ENCODE measurements at places on chromosomes 7 and 10.

DNA sequence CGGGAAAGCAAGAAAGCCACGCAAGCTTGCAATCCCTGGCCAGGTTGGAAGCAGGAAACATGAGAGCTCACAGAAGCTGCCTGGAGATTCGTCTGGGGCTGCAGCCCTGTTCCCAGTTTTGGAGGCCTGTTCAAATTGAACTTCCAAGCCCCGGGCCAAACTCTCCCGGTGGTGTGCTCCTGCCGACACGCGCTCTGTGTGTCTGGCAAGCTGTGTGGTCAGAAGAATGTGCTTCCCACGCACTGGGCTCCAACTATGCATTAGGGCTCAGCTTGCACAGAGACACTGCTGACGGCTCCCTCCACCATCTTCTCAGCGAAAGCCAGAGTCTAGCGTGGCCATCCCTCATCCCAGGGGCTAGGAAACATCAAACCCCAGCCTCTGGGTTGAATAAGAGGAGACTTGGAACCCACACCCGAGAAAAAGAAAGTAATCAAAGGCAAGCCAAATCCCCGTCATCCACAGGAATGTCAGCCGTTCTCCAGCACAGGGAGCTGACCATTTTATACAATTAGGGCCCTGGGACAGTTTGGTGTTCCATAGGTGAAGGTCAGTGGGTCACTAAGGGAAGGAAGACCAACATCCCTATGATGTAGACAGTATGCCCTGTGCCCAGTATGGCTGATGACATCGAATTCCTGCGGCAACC lies 107.2 kb downstream of the FGFR2 start:
- DNase-seq: no peak

DNA sequence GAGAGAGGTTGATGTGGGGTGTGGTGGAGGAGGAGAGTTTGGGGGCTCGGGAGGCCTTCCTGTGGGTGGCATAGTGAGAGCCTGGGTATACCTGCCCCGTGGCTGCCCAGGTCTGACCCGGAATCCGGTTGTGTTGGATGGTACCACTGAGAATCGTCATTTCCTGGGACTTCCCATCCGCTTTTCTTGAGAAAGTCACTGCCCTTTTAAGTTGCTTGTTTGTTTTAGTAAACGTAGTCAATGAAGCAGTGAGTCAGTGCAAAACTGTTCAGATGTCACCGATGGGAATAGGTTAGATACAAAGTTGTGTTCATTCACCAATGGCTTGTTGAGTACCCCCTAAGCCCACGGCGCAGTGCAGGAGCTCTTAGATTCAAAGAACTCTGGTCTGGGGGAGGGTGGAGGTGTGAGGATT lies 285.8 kb downstream of the CAMK1D start:
- no peak for DNase-seq

DNA sequence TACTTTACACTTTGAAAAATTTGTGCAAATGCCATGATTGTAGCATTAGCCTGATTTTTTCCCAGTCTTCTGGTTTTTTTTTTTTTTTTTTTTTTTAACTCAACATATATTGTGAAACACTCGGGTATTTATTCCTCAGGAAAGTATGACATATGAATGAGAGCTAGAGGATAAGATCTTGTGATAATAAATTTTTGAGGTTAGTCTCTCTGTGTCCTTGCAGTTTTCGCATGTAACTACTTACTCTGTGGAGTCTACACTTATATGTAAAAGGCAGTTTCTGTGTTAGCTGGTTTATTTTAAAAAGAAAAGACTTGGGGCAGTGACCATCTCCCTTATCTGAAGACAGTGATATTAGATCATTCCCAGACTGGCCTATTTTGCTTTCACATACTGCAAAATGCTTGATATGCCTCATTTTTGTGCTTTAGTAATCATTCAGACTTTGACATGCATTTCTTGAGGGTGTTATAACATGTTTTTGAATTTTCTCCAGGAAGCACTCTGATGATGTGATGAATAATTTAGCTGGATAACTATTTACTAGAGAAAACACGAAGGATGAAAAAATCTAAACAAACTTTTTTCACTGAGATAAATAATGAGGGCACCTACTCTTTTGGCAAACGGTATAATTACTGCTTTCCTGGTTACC lies 371.0 kb downstream of the NRG3 start:
- DNase-seq: no peak

DNA sequence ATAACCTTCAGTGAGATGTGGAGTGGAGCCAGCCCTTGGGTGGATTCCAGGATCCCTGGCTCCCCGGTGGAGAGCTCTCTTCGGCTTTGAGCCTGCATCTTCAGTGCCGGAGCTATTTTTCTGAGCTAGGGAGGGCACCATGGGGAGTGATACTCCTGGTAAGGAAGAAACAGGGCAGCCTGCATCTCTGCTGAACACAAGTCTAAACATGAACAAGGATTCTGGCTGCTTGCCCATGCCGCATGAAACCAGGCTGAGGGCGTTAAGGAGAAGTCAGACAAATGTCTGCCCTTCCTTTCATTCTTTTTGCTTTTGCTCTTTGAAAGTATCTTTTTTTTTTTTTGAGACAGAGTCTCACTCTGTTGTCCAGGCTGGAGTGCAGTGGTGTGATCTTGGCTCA lies 60.4 kb downstream of the EVX1 start:
- DNase-seq: no peak

DNA sequence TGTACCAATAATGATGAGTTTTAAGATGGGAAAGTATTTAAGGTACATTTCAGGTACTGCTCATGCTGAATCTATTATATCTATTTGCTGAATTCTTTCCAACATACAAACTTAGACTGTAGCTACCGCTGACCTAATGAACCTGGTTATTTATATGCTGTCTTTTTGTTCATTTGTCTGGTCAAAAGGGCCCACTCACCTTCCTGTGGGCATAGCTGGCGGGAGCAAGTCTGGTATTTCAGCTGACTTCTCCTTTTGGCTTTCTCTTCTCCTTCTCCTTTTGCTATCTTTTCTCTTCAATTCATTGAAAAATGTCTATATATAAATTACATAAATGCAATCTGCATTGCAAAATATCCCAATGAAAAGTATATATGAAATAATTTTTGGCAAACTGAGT lies 9.5 kb downstream of the PLXDC2 start:
- DNase-seq: no peak

- no peak for DNase-seq
Observed at GRCh38 chr10:95567903-95568630, 6.9 kb upstream of the SORBS1 start.

GRCh38 chr10:103793429-103793828 lies 61.9 kb downstream of the SH3PXD2A start:
- DNase-seq: no peak

DNA sequence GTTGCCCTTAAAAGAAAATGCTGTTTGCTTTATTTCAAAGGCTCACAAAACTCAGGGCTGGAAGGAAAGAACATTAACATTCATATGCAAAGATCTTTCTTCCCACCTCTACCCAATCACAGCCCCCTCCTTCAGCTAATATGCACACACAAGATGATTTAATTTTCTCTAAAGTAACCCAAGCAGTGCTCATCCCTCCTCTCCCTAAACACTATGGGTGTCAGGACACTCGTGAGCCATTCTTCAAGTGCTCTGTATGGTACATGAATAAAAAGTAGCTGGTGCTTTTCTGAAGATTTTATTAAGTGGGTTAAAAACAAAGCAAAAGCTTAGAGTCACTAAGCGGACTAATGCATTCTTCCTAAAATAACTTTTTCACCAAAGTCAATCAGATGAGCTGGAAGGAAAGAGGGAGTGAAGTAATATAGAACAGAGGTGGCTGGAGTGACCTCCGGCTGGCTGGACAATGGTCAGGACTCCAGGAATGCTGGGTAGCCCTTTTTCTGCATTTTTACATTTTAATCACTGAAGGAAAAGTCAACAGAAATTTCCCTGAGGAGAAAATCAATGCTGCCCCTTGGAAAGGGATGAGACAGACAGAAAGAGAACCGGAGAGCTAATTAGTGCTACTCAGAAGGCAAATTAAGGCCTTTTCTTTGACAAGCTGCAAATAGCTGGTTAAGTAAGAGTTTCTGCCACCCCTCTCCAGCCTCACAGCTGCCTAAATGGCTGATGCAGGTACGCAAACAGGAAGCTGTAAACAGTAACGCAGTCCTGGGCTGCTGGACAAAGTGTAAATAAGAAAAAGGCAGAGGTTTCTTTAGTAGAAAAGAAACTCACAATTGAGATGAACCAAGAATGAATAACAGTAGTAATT lies 6.6 kb downstream of the DGKI start:
- DNase-seq: no peak

DNA sequence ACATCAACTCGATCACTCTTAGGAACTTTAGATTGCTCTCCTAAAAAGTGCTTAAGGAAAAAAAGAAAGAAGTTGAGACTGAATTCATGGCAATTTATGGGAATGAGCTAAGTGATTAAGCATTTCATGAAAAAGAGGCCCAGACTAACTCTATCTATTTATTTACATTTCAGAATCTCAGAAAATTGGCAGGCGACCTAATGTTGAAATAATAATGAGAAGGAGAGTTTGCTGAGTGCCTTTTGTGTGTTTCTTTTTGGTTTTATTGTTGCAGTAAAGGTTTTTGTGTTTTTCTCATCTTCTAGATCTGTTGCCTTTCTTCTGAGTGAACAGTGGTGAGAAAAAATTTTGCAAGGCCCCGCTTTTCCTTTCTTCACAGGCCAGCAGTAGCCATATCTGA lies 3.8 kb downstream of the GRK5 start:
- no peak for DNase-seq

DNA sequence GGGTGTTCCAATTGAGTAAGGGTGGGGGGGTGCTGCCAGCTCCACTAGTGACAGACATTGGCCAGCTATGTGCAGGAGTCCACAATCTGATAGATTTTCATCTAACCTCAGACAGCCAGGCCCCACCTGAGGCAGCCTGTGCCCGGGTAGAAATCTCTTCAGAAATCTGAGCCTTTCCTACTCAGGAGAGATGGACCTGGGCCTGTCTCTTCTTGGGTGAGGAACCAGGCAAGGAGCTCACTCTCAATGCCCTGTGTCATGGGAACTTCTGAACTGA lies 86.9 kb downstream of the UBE2H start:
- no peak for DNase-seq

DNA sequence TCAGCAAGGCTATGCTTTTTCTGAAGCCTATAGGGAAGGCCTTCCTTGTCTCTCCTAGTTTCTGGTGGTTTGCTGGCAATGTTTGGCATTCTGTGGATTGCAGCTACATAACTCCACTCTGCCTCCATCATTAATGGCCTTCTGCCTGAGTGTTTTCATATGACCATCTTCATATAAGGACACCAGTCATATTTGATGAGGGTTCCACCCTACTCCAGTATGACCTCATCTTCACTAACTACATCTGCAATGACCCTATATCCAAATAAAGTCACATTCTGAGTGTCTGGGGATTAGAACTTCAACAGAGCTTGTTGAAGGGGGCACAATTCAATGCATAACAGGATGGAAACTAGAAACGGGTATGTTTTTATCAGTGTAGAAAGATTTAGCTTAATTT lies 22.1 kb downstream of the CAV1 start:
- DNase-seq: no peak

DNA sequence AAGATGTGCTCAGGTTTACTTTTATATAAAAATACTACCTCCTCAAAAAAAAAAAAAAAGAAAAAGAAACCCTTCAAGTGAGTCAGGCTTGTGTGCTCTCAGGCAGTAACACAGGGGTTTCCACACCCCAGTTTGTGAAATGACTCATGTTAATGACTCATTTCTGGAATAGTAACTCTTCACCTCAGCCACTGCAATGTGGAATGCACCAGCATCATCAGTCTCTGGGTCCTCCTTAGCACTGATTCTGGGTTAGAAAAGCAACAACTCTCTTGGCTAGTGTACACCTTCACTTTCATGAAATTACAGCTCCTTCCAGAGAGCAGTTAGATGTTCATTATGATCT lies 110.6 kb downstream of the EMX2 start:
- no peak for DNase-seq

GRCh38 chr7:2719007-2719406 lies 31.0 kb downstream of the AMZ1 start:
- DNase-seq: no peak

DNA sequence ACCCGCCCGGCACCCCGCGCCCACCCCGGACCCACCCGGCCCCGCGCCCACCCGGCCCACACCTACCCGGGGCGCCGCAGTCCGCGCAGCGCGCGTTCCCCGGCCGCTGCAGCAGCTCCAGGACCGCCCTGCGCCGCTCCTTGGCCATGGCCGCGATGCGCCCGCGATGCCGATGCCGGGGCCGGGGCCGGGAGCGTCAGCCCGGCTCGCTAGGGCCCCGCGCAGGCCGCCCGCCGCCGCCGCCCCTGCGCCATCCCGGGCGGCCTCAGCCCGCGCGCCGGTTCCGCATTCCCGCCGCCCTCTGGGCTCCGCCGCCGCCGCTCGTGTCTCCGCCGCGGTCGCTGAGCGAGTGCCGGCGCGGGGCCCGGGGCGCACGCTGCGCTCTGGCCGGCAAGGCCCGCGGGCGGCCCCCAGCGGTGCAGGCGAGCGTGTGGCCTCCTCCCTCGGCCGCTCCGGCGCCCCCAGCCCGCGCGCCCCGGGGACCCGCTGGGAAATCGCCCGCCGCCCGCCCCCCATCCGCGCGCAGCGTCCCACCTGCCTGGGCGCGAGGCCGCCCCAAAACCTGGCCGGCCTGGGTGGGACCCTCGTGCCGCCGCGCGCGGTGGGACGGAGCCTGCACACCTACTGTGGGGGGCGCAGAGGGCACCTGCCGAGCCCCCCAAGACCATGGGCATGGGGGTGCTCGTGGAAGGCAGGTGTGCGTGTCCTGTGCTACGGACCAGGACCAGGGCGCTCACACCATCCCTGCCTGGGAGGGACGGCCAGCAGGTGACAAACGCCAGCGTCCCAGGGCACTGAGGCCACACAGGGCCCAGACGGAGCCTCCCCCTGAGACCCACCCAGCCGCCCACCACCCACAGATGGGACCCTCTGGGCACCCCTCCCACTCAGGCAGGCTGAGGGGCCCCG lies at the start of gene ADAP1:
Gene ADAP1, minus strand, starts transcription at position 351 of the 909 bp plus-strand sequence. Its CDS starts 203 bp downstream, at position 148.
- no peak for DNase-seq

GRCh38 chr7:22542669-22543068 lies 42.7 kb upstream of the STEAP1B start:
- no peak for DNase-seq

- no peak for DNase-seq
Observed at GRCh38 chr7:34939175-34939574, 98.1 kb downstream of the DPY19L1 start.
